ENCODE measurements at places on chromosomes 7 and 10. TPM values are rescaled to one million over a fixed set of nuclear protein-coding genes. Genes with fewer than 3 reads are reported as not detected.
A peak's percentile ranks its signal among the peaks of the same experiment; 100 is the strongest.

- DNase-seq, result no peak
These were observed 19.5 kb upstream of the PLPP4 start for GRCh38 chr10:120437541-120437940.

GRCh38 chr7:64946772-64947171 is 43.7 kb downstream of the ZNF273 start:
- DNase-seq, result no peak

- DNase-seq, result no peak
These were observed 79.1 kb upstream of the TNRC18 start for GRCh38 chr7:5502721-5503243.

DNA sequence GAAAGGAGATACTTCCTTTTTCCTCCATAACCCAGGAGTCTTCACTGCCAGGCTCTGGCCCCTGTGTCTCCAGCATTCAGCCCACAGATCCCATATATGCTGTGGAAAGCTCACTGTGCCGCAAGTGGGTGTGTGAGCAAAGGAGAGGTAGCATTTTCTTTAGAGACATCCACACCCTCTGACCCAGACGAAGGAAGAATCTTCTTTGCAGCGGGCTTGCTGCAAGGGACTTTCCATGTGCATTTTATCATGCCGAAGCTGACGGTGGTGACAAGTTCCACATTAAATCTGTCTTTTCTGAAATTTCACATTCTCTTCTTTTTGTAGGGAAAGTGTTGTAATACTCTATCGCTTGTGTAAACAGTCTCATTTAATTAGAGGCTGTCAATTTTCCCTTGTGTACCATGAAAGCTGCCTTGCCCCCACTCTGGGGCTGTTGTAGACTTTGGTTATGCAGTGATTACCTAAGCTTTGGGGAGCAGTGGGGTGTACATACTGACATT is 409.5 kb downstream of the SUGCT start:
- no peak for DNase-seq

GRCh38 chr7:113331155-113331898 is 213.0 kb upstream of the SMIM30 start:
- no peak for DNase-seq

DNA sequence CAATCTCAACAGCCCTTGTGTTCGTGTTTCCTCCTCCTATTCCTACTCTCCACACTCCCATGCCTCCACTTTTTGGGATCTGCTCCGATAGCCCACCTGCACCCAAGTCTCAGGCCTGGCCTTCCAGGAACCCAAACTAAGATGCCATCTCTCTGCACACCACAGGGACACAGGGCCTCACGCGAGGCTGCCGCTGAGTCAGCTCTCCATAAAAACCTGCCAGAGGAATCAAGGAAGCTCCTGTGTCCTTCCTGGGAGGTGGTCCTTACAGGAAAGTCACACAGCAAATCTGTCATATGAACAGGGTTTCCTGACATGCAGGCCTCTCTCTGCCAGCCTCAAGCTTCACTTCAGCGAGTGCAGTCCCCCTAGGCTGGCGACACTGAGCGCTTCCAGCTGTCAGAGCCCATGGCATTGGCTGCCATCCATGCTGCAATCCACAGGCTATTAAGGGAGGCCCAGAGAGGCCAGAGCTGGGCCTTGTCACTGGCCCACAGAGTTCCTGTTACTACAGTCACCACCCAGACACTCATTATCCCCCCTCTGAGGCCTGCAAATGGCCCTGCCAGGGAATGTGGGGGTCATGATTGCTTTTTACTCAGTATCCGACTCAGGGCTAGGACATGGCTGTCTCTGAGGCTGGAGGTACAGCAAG is 151.4 kb downstream of the OAT start:
- DNase-seq, result no peak

Gene MRM2
- total RNA-seq, result 54.2 TPM

Gene SDK1
- total RNA-seq, result 0.04 TPM

DNA sequence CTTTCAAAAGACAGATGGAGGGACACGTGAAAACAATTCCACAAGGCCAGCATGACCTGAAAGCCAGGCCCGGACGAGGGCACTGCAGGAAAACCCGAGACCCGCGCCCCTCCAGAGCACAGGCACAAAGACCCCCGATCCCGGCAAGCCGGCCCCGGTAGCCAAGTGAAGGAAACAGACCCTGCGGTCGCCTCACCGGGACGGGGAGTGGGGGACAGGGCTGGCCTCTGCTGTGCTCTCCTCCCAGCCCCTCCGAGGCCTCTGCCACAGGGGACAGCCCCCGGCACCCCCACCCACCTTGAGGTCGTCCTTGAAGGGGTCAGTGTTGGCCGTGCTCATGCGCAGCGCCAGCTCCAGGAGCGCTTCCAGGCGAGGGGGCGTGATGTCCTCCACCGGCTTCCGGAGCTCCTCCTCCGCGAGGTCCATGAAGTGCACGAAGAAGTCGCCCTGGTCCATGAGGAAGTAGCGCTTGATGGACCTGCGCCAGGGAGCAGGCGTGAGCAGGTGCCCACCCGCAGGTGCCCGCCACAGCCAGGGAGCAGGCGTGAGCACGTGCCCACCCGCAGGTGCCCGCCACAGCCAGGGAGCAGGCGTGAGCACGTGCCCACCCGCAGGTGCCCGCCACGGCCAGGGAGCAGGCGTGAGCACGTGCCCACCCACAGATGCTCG is 11.3 kb upstream of the ADAM8 start:
- DNase-seq, result no peak

GRCh38 chr7:50393076-50393475 is 57.1 kb downstream of the FIGNL1 start:
- DNase-seq, result no peak

GRCh38 chr7:135480966-135481597 is 28.8 kb downstream of the CNOT4 start:
- no peak for DNase-seq

- DNase-seq, result no peak
These were observed 586.0 kb downstream of the CALN1 start for GRCh38 chr7:71826141-71826540.

DNA sequence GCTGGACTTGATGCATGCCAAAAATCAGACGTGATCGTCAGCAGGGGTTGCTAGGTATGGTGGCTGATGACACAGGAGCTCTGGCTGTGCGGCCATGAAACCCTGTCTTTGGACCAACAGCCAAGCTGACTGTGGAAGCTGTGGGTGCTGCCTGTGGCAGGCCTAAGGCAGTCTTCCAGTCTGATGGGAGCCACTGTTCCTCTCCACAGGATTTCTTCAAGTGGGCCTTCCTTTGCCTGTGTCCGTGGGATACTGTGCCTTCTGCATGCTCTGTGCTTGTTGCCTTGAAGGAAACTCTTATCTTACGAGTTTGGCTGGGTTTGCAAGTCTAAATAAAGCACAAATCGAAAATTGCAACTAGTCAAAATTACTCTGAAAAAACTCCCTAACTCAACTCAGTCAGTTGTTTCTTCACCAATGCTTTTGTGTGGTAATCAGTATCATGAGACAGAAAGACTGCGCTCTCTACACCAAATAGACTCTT is 101.9 kb upstream of the PDLIM1 start:
- DNase-seq, result no peak

Gene LLCFC1
- total RNA-seq, result not detected

DNA sequence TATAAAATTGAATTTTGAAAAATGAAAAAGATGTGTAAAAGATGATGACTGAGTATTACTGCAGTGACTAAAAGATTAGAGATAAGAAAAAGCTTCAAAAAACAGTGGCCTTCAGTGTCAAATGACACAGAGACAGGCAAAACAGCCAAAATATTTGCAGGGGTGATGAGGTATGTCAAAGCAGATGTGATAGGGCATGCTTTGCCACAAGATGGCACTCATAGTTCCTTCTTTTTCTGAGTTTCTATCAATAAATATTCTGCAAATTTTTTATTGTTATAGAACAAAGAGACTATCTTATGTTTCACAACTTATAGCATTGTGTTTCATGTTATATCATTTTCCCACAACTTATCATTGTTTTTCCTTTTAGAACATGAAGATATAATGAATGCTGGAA is 344.1 kb upstream of the HPS1 start:
- no peak for DNase-seq

- no peak for DNase-seq
These were observed 295.9 kb downstream of the TNS3 start for GRCh38 chr7:47285860-47286491.

- DNase-seq, result no peak
These were observed 25.0 kb upstream of the WDR11 start for GRCh38 chr10:120825878-120826769.

Gene SCART1
- 1.4 TPM for total RNA-seq

DNA sequence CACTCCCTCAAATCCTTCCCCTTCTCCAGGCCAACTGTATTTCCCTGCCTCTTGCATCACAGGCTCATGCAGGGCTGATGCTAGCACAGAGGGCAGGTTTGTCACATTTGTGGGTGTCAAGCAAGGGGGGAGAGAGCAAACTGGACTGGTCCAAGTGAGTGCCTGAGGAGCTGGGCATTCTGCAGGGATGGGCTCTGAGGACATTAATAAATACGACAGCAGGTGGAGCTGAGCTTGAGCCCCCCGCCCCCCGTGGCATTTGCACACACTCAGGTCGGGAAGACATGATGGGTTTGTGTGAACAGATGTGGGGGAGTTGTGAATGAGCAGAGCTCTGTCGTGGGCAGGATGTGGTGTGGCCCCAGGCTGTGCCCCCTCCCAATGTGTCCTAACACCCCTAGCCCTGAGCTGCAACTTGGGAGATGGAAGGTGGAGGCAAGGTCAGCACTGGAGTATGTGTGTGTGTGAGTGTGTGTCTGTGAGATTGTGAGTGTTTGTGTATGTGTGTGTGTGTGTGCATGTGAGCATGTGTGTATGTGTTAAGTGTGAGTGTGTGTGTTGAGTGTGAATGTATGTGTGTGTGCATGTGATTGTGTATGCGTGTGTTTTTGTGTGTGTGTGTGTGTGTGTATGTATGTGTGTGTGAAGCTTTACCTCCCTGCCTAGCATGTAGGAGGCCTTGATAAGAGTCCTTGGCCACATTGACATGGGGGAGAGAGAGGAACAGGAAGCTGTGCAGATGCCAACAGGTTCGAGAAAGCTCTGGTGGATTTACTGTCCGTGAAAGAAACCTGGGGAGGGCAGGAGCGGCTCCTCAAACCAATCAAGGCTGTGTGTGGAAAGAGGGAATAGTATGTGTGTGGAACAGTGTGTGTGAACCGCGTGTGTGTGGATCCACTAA is 9.1 kb downstream of the RASSF4 start:
- DNase-seq, result peak; percentile 62

Gene VSTM2A
- total RNA-seq, result not detected

Gene HOXA6
- not detected for total RNA-seq

GRCh38 chr7:132560825-132561529 is 15.3 kb downstream of the PLXNA4 start:
- no peak for DNase-seq

DNA sequence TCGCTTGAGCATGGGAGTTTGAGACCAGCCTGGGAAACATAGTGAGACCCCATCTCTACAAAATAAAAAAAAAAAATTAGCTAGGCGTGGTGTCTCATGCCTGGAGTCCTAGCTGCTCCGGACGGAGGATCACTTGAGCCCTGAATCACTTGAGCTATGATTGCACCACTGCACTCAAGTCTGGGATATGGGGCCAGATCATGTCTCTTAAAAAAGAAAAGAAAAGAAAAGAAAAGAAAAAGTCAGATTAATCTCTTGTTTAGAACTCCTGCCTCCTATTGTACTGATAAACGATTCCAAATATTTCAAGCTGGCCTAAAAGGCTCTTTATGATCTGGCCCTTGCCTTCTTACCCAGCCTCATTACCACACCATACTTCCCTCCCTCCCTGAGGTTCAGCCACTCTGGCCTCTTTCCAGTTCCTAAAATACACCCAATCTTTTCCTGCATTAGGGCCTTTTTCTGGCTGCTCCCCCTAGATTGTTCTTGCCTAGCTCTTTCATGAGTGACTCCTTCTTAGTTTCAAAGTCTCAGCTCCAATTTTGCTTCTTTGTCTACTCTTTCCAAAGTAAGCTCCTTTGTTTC is 41.7 kb downstream of the VCL start:
- no peak for DNase-seq

Gene NMT2
- 16.8 TPM for total RNA-seq

DNA sequence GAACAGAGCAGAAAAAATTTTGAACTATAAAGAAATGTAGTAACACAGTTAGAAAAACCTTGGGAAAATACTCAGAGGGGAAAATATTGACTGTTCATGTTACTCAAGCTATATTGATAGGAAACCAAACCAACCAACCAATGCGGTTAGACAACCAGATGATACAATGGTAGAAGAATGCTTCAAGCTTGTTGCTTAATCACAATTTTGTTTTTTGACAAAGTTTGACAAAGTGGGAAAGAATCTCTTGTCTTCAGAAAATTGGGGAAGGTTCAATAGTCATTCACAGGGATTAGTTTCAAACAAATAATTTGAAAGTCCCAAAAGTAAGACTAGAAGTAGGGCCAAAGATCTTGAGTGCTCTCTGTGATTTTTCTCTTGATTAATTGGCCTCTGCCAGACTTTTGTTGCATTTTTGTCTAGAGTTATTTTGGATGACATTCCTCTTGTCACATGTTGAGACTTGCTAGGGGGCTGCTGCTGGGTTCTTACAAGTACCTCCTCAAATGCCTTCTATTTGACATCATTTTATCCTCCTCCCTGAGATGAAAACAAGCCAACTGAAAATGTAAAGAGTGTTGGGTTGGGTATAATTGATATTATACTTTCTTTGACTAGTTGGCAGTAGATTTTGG is 233.1 kb upstream of the PHYHIPL start:
- no peak for DNase-seq

DNA sequence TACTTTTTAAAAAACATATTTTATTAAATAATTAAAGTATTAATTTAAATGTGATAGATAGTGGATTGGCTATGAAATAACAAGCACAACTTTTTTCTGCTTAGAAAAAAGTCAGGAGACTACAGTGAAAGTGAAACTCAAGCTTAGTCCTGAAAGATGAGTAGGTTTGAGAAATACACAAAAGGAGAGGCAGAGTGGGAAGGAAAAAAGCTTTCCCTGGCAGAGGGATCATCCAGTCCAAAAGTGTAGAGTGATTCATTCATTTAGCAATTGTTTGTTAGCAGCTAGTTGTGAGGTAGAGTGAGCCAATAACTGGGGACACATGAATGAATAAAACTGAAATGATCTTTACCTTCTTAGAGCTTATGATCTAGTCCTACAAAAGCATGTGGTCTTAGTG is 93.5 kb downstream of the FOXP2 start:
- no peak for DNase-seq

Gene EGFR
- not detected for total RNA-seq

Gene BBS9
- total RNA-seq, result 11.1 TPM

Gene DHTKD1
- total RNA-seq, result 13.9 TPM

Gene CCL24
- not detected for total RNA-seq

Gene CAPZA2
- total RNA-seq, result 206 TPM

GRCh38 chr7:106827626-106828025 is 37.5 kb upstream of the PIK3CG start:
- no peak for DNase-seq

DNA sequence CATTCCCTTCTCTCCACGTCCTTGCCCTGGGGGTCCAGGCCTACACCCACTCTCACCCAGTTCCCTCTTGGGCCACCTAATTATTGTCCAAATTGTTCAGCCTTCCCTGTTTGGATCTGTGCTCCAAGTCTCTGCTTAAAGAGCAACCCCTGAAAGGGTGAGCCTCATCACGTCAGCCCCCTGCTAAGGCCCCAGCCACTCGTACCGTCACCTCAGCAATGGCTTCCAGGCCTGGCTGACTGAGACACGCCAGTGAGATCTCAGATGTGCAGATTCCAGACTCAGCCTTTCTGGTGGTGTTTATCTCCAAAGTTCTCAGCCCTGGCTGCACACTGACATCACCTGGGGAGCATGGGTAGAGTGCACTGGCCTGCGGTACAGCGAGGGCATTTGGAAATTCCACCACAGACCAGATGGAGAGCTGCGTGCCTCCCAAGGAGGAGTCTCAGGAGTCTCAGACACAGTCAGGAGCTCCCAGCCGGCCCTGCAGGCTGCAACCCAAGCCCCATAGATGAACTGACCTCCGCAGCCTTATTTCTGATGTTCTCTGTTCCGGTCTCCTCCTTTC is 87.5 kb downstream of the PRKAG2 start:
- no peak for DNase-seq

Gene PNLIPRP3
- not detected for total RNA-seq

Gene RGR
- not detected for total RNA-seq

All from CD8-positive, alpha-beta memory T cell (primary cell).